Activated T-helper 1 cell treated with anti-CD3 and anti-CD28 coated beads, Interleukin-12 subunit alpha, Interleukin-12 subunit beta, Interleukin-2, Interleukin-4 antibody, amounts not matched to agents 30 ng/mL and 10 ng/mL and 1 ng/mL, durations not matched to agents 14 hours and 24 hours and 36 hours (primary cell): ENCODE measurements at places on chromosomes 4 and X.

- no peak overlapping the region for H3K27ac ChIP-seq
- no peaks in the 10 kb centered on the region for H3K4me1 ChIP-seq
- no peak overlapping the region for H3K4me3 ChIP-seq
- no peaks in the 10 kb centered on the region for H3K36me3 ChIP-seq
These were observed 294.8 kb downstream of the ASMT start for GRCh38 chrX:1909419-1910206.

GRCh38 chr4:85149676-85150075 is 183.2 kb upstream of the WDFY3 start:
- no peaks in the 10 kb centered on the region for H3K27me3 ChIP-seq
- H3K27ac ChIP-seq = no peak overlapping the region
- no peak for DNase-seq
- H3K4me1 ChIP-seq = no peaks in the 10 kb centered on the region
- no peaks in the 10 kb centered on the region for H3K36me3 ChIP-seq

DNA sequence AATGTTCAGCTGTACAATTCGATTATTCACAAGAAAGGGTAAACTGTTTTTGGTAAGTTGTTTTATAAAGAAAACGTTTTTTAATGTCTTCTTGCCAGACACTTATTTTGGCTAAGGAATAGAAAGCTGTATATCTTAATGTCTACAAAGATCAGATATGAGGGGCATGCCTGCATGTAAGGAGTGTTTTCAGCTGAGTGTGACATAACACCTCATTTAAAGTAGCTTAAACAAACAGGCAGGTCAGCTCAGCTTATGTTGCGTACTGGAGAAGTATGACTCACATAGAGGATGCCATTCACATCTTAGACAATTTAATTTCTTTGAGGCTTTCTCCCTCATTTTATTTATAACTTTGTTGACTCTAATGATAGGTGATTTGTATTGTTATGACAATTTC is 30.4 kb downstream of the LAMTOR3 start:
- peaks cover 33% of the 10 kb centered on the region for H3K36me3 ChIP-seq
- no peak overlapping the region for H3K27ac ChIP-seq
- no peak for DNase-seq
- peaks cover 47% of the 10 kb centered on the region for H3K4me1 ChIP-seq
- H3K27me3 ChIP-seq = no peaks in the 10 kb centered on the region
- H3K4me3 ChIP-seq = no peak overlapping the region

DNA sequence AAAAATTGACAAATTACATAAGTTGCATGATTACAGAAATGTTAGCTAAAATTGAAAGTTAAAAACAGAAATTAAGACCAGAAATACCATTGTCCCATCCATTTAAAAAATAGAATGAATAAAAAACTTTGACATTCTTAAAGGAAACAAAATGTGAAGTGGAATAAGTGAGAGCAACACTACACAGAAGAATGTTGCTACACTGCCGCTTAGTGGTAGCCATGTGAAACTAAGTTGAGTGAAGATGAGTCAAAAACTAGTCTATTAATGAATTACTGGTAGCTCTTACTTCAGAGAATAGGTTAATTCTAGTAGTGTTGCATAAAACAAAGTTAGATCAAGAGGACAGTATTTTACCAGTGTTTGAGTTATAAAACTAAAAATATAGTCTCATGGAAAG is 571.0 kb upstream of the KLHL4 start:
- no peak overlapping the region for H3K4me3 ChIP-seq
- no peaks in the 10 kb centered on the region for H3K36me3 ChIP-seq
- no peak for DNase-seq
- H3K27ac ChIP-seq = no peak overlapping the region

DNA sequence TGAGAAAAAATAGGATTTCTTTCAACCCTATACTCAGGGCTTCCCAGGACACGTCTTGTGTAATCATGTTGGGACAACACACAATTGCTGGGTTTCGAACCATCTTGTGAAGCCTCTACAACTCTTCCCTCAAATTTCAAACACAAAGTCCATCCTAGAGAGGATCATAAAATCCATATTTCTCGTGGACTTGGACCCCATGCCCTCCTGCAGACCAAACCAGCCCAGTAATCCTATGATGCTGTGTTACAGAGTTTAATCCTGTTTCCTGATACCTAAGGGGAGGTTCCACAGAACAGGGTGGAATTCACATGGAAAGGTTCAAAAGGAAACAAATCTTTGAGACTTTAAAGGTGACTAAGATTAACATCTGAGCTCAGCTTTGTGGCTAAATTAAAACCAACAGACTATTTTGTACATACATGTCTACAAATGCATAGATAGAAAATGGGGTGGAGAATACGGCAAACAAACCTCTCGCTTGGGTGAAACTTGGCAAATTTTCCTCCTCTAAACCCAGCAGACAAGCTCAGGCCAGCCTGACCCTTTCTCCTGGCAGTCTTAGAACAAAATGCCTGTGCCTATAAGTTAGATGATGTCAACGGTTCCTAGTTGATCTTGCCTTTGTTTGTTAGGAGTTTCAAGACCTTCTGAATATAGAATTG is 38.1 kb downstream of the EGFL6 start:
- no peaks in the 10 kb centered on the region for H3K27me3 ChIP-seq
- no peak for DNase-seq
- H3K27ac ChIP-seq = no peak overlapping the region
- H3K36me3 ChIP-seq = no peaks in the 10 kb centered on the region
- H3K4me1 ChIP-seq = no peaks in the 10 kb centered on the region
- no peak overlapping the region for H3K4me3 ChIP-seq

DNA sequence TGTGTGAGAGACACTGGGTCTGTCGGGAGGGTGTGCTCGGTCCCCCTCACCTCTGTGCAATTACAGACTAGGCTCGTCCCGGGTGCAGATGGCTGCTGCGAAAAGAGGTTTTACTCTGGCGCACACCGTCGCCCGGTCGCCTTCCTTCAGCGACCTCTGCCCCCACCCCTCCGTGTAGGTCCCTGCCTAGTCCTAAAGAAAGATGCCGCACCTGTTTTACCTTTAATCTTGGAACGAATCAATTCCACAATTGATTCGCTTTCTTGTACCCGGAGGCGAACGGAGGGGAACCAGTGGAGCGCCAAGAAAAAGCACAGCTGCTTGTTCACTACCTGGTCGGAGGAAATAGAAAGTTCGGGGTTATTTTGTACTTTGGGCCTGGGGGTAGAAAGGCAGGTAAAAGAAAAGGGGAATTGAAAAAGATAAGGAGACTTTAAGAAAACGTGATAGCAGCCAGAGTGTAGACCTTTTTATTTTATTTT is 1.2 kb downstream of the NPNT start:
- H3K27ac ChIP-seq = no peak overlapping the region
- DNase-seq = no peak
- no peaks in the 10 kb centered on the region for H3K36me3 ChIP-seq
- H3K27me3 ChIP-seq = peaks cover 61% of the 10 kb centered on the region
- no peaks in the 10 kb centered on the region for H3K4me1 ChIP-seq
- H3K4me3 ChIP-seq = peak overlapping the region; percentile 73

DNA sequence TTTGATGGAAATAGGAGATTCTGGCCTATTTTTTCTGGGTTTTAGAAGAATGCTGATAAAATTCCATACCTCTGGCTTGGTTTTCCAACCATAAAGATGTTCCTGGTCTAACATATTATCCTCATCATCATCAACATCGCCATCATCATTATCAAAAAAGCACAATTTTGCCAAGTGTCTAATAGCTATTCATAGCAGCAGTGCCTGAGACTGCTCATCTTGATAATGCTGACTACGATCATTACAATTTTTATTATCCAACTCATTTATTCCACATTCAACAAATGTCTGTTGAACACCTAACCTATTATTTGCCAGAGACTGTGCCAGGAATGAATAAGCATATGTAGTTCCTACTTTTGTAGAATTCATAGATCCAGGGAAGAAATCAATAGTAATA is 303.5 kb upstream of the GATB start:
- H3K27me3 ChIP-seq = peaks cover 5% of the 10 kb centered on the region
- H3K27ac ChIP-seq = no peak overlapping the region
- H3K4me1 ChIP-seq = peaks cover 62% of the 10 kb centered on the region
- H3K36me3 ChIP-seq = peaks cover 8% of the 10 kb centered on the region
- H3K4me3 ChIP-seq = no peak overlapping the region
- DNase-seq = no peak

DNA sequence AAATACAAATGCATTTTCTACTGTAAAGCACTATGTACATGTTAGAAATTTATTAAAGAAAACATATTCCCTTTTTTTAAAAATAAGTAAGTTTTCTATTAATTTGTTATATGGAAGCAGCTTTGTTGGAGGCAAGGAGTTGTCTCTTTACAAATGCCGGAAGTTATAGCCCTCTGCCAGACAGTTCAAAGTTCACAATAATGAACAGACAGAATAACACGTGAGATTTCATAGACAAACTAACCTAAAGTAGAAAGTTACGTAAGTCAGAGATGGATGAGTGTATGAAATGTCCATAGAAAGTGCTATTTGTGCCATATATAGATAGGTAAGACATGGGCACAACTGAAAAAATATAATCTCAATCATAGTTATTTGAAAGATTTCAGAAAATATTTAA is 43.9 kb upstream of the NEIL3 start:
- no peak overlapping the region for H3K4me3 ChIP-seq
- no peak overlapping the region for H3K27ac ChIP-seq
- H3K36me3 ChIP-seq = no peaks in the 10 kb centered on the region
- DNase-seq = no peak
- no peaks in the 10 kb centered on the region for H3K4me1 ChIP-seq
- H3K27me3 ChIP-seq = peaks cover 5% of the 10 kb centered on the region

DNA sequence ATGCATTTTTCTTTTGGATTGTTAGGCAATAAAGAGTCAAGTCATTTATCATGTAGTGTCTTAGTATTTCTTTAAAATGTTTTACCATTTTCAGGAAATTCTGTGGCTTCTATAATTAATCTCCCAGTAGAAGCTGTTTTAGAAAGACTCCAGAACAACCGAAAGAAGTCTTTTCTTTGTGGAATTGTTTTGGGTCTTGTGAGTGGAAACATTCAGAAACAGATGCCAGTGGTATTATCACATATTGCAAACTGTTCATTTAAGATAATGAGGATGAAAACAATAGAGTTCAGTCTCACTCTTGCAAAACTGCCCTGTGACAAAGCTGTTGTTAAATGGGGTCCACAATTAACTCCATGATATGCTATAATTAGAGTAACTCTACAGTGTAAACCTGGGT is 211.2 kb upstream of the KIT start:
- DNase-seq = no peak
- H3K27ac ChIP-seq = no peak overlapping the region

DNA sequence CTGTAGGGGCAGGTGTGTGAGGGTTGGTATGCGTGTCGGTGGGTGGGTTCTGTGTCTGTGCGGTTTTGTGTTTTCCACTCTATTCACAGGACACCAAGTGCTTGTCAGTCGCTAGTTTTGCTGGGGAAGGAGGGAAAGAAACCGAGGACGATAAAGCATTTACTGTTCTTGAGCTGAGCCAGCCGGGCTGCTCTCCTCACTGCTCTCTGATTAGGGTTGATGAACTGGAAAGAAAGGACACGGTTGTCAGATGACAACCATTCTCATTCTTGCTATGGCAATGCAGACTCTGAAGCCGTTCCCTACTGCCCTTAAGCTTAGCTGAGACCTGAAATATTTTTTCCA is 832 bp downstream of the EGFL6 start:
- H3K27me3 ChIP-seq = peaks cover 6% of the 10 kb centered on the region
- no peaks in the 10 kb centered on the region for H3K36me3 ChIP-seq
- peaks cover 26% of the 10 kb centered on the region for H3K4me1 ChIP-seq
- H3K4me3 ChIP-seq = peak overlapping the region; percentile 75

DNA sequence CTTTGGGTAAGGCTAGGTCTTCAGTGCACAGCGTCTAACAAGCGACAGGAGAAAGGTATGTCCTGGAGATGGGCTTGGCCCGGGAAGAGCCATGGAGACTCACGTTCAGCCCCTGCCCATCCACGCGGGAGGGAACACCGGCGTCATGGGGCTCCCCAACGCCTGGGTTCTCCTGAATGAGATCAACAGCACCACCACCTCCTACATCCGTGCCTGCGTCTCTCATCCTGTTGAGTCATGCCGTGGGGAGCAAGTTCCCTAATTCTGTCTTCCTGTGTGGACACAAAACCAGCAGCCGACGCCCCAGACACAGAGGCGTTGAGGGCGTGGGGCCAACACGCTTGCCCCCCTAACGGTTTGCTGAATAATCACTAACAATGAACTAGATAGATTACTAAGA is 20.1 kb upstream of the IL3RA start:
- peaks cover 10% of the 10 kb centered on the region for H3K4me1 ChIP-seq
- no peaks in the 10 kb centered on the region for H3K36me3 ChIP-seq
- peak overlapping the region; percentile 57 for H3K4me3 ChIP-seq

DNA sequence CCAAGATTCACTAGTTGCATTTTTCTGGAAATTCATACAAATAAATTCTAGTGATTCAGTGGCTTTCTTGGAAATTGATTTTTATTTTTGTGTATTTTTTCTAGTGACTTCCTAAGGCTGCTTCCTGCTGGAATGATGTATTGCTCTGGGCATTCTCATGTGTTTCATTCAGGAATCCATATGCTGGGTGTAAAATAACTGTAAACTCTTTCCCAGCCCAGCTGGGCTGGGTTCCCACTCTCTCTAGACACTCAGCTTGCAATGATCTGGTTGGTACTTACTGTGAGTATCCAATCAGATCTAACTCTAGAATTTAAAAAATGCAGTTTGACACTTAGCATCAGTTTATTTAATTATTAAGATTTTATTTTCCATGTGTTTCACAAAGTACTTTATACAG is 882.2 kb downstream of the STIM2 start:
- H3K4me1 ChIP-seq = no peaks in the 10 kb centered on the region
- no peak for DNase-seq
- H3K4me3 ChIP-seq = no peak overlapping the region
- no peaks in the 10 kb centered on the region for H3K36me3 ChIP-seq

GRCh38 chrX:13266641-13267345 is 53.1 kb downstream of the ATXN3L start:
- no peak overlapping the region for H3K27ac ChIP-seq
- no peak overlapping the region for H3K4me3 ChIP-seq
- no peaks in the 10 kb centered on the region for H3K36me3 ChIP-seq

DNA sequence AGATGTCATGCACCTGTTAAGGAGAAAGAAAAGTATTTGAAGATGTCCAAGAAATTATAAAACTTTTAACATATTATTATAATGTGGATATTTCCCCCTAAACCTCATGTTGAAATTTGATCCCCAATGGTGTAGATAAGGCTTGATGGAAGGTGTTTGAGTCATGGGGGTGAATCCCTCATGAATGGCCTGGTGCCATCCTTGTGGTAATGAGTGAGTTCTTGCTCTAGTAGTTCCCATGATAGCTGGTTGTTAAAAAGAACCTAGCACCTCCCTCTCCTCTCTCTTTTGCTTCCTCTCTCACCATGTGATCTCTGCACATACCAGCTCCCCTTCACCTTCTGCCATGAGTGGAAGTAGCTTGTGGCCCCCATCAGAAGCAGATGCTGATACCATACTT is 176.6 kb upstream of the NR3C2 start:
- no peak overlapping the region for H3K4me3 ChIP-seq
- H3K36me3 ChIP-seq = no peaks in the 10 kb centered on the region
- H3K27ac ChIP-seq = no peak overlapping the region
- H3K4me1 ChIP-seq = no peaks in the 10 kb centered on the region
- DNase-seq = no peak
- no peaks in the 10 kb centered on the region for H3K27me3 ChIP-seq

- H3K4me3 ChIP-seq = no peak overlapping the region
- H3K4me1 ChIP-seq = no peaks in the 10 kb centered on the region
- no peak overlapping the region for H3K27ac ChIP-seq
- no peak for DNase-seq
These were observed 39.9 kb upstream of the TMEM192 start for GRCh38 chr4:165152527-165152926.
